ENCODE measurements at places on chromosomes 13 and 19.

DNA sequence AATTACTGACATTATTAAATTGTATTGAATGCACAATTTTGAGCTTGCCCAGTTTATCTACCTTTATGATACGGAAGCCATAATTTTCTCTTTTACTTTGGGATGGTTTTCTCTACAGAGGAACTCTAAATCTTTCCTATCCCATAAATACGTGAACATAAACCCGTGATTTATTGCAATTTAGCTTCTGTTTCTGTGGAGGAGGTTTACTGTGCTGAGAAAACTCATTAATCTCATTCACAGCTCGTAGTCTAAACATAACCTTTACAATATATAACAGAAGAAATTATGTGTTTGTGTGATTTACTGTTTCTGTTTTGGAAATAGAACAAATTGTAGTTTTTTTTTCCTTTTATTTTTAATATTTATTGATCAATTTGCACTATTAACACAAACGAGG, 207.1 kb upstream of the PCDH9 start:
- DNase-seq: no peak

- no peak for DNase-seq
Measured at GRCh38 chr13:41061914-41062837, 867 bp downstream of the WBP4 start.

- DNase-seq: no peak
Measured at GRCh38 chr19:10112895-10113591, 1.6 kb downstream of the P2RY11 start.

DNA sequence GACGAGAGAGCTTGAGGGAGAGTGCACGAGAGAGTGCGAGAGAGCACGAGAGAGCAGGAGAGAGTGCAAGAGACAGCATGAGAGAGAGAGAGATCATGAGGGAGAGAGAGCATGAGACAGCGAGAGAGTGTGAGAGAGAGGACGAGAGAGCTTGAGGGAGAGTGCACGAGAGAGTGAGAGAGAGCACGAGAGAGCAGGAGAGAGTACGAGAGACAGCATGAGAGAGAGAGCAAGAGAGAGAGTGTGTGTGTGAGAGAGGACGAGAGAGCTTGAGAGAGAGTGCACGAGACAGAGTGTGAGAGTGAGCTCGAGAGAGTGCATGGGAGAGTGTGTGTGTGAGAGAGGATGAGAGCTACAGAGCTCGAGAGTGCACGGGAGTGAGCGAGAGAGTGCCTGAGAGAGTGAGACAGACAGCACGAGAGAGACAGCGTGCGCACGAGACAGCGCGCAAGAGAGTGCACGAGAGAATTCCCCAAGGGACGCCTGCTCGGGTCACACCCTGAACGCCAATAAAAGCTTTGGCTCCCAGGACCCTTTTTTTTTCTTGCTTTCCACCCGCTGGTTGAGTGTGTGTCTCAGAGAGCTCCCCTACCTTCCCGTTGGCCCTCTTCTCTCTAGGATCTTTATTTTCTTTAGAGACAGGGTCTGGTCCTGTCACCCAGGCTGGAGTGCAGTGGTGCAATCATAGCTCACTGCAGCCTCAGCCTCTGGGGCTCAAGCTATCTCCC, 3.7 kb downstream of the CD70 start:
- DNase-seq: no peak

DNA sequence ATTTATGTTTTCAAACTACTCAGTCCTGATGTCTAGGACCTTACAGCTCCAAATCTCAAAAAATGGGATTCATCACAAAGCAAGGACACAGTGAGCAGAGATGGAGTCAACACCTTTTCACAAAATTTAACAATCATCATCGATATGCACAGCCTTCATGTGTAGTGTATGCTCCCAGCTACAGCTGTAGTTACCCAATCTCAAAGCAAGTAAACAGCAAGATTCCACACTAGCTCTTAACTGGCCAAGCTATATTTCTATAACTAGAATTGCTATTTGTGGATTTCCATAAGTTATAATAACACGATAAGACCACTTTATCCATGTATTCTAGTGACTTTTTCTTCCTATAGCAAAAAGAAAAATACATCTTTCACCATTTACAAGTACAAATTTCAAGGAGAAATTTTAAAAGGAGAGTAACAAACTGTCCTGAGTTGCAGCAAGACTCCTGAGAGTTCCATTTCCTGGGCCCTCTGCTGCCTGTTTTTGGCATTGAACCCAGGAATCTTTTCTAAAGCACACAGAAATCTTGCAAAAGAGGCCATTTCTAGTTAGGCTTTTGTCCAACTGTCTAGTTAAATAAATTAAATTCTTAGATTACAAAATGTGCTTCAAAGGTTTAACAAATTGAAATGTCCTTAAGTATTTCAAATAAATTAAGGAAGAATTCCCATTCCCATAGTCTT, 460.6 kb downstream of the FGF14 start:
- DNase-seq: no peak

DNA sequence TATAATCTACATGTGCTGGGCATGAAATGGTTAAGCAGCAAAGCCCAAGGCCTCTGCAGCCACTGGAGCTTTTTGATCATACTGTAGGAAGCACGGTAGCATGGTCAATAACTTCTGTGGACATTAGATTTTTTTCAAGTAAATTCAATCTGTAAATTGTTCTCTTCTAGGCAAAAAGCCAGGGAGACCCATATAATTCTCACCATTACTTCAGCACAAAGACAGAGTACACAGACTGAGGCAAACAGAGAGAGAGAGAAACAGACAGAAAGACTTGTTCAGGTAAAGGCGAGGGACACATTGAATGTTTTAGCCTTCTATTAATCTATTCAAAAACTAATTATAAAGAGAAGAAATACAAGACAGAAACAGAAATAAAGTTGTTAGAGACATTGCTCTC, 349.4 kb downstream of the RFC3 start:
- DNase-seq: no peak

DNA sequence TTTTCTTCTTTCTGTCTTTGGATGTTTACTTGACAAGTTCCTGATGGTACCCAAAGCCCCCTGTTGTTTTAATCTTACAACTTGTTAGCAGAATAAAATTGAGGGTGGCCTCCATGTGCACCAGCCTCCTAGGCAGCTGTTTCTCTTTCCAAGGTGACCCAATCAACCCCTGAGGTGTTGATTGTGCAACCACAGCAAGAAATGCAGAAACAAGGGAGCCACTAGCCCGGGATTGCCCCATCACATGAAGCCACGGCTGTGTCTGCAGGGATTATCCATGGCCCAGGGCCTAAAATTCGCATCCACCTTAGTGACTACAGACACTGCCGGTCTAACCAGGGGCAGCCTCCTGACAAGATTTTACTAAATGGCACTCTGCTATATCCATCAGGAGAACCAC, 14.4 kb downstream of the CEACAM4 start:
- no peak for DNase-seq

GRCh38 chr13:110700641-110701040, 5.3 kb downstream of the CARS2 start:
- DNase-seq: no peak

DNA sequence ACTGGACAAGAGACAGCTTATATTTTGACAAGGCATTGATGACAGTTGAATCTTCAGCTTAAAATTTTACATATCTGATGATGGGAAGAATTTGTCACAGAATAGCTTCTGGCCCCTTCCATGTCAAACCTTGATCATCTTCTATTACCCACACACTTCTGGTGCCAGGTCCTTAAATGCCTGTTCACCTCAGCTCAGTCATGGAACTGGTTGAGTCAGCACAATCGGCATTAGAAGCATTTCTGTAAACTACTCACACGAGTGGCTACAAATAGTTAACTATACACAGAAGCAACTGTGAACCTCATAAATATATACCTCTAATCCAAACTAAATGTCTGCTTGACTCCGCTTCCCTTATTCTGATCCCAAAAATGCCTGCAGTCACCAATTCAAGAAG, 161.2 kb downstream of the FOXO1 start:
- DNase-seq: no peak

DNA sequence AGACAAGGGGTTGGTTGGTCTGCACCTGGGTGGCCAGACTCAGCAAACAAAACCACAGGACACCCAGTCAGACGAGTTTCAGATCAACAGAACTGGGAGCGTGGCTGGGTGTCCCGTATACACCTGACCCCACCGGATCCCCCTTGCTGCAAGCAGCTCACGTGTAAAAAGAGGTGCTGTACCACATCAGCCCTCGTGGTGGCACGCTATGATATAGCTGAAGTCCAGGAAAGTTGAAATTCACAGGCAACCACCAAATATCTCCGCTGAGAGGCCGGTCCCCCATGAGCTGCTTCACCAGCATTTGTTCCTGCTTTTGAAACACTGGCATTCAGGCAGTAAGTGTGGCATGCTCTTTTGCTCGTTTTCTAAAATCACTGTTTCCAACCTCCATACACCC, 92.3 kb downstream of the TUBA3C start:
- DNase-seq: no peak

- no peak for DNase-seq
Measured at GRCh38 chr19:6568010-6568526, 22.9 kb downstream of the CD70 start.

GRCh38 chr19:48444129-48444935, 1.5 kb upstream of the GRWD1 start:
- DNase-seq: no peak

GRCh38 chr13:52665325-52665724, 12.7 kb downstream of the SUGT1 start:
- no peak for DNase-seq

- DNase-seq: no peak
Measured at GRCh38 chr19:51441410-51442390, 16.6 kb downstream of the SIGLEC8 start.

DNA sequence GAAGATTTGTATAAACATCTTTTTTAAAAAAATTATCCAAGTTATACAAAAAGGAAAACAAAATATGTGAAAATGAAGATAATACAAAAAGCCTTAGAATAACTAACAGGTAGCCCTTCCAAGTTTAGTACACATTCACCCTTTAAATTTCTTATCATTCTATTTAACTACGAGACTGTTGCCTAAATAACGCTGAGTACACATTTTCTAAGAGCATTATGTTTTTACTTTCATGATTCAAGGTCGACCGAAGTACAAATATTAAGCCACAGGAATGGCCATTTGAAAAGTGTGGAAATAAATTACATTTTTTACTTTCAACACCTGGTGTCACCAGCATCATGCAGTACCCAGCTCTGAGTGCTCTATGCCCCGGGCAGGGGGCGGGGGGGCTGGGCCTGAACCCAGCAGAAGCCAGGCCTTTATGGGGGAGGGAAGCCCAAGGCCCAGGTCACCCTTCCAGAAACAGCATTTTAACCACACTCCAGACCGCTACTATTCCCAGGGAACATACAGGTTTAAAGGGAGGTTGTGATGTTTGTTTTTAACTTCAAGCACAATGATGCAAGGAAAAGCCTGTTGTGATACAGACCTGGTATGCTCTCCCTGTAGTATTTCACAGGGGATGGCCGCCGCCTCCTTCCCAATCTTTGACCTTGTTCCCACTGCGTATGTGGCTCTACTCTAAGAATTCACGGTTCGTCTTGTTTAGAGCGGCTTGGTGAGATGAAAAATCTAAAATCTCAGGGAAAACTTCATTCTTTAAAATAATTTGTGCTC, 24.0 kb downstream of the GGACT start:
- DNase-seq: no peak

DNA sequence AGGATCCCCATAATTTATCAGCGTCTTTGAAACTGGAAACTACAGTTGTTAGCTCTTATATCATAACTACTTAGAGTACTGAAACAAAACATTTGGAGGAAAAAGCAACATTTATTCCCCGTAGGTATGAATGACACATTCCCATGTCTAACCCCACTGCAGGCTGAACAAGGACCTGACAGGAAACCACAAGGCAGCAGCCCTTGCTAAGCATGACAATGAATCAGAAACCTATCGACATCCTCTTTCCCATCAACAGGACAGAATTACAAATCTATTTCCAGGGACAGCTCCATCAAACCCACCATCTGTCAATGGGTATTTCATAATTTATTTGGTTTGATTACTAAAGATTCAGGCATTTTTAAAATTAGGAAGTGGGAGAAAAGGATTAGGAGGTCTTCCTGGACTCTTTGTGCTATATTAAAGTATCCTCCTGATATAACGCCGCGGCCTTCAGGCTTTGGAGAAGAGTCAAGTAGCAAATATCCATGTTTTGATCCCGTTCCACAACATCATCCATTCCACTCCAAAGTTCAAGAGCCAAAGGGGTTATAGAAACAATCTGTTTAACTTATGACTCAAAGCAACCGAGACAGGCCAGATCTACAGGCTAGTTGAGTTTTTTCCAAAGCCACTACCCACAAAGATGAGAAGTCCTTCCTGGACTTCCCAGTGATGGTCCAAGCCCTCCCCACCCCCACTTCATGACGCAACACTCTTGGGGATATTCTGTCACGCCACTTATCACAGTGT, 51.1 kb downstream of the FAM216B start:
- no peak for DNase-seq

DNA sequence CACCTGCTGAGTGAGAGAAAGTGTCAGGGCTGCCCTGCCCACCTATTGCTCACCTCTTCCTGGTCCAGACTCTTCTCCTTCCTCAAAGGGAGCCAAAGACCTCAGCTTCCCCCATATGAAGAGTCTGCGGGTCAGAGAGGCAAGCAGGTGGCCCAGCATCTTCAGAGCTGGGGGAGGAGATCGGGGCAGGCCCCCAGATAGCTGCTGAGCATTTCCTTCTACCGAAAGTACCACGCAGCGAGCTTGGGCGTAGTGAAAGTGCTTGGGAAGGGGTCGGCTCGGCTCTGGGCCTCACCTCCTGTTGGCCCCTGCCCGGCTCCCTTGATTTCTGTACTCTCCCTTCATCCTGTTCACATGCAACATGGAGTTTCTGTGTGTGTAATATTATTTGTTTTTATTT, 12.2 kb upstream of the ZNF536 start:
- no peak for DNase-seq

DNA sequence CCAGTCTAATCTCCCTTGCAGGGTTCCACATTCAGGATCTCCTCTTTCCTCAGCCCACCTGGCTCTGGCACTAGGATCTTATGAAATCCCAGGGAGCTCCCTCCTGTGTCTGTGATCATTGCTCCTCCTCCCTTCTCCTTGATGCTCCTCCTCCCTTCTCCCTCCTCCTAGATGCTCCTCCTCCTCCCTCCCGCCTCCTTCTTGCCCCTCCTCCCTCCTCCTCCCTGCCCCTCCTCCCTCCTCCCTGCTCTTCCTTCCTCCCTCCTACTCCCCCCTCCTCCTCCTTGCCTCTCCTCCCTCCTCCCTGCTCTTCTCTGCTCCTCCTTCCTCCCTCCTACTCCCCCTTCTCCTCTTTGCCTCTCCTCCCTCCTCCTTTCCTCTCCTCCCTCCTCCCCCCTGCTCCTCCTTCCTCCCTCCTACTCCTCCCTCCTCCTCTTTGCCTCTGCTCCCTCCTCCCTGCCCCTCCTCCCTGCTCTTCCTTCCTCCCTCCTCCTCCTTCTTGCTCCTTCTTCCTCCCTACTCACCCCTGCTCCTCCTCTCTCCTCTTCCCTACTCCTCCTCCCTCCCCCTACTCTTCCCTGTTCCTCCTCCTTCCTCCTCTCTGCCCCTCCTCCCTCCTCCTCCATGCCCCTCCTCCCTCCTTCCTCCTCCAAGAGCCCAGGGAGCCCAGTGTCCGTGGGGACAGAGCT, 14.9 kb upstream of the ZBTB7A start:
- no peak for DNase-seq

DNA sequence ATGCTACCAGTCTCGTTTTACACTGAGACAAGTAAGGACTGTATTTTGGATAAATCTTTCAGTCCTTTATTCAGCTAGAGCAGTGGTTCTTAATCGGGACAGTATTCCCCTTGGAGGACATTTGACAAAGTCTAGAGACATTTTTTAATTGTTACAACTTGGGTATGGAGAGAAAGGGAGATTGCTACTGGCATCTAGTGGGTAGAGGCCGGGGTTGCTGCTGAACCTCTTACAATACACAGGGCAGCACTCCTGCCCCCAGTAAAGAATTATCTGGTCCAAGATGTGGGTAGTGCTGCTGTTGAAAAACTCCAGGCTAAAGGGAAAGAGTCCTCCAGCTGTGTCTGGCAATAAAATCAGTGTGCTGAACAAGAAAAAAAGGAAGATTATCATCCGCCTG, 334.8 kb downstream of the SLC7A1 start:
- no peak for DNase-seq
